ENCODE measurements at places on chromosomes 4 and X.

GRCh38 chr4:157674699-157675098 is 454.2 kb downstream of the GRIA2 start:
- no peak for DNase-seq

DNA sequence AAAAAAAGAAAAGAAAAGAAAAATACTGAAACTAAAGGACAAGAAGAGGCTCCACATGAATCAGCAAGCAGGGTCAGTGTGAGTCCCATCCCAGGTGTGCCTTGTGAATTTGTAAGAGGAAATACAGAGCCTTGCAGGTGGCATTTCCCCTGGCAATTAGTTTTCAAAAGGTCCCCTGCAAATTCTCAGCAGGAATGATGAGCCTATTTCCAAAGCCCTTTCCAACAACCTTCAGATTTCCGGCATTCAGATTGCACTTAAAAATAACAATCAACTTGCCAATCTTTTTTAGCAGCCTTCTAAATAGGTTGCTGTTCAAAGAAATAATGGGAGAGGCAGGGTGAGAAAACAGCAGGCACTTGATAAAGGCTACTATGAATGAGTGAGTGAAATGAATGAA is 66.4 kb upstream of the OR13H1 start:
- DNase-seq = no peak

GRCh38 chrX:134604701-134605311 is 53.5 kb downstream of the PLAC1 start:
- DNase-seq = no peak

- DNase-seq = no peak
These were observed 50.7 kb downstream of the ANTXR2 start for GRCh38 chr4:80022282-80022681.

DNA sequence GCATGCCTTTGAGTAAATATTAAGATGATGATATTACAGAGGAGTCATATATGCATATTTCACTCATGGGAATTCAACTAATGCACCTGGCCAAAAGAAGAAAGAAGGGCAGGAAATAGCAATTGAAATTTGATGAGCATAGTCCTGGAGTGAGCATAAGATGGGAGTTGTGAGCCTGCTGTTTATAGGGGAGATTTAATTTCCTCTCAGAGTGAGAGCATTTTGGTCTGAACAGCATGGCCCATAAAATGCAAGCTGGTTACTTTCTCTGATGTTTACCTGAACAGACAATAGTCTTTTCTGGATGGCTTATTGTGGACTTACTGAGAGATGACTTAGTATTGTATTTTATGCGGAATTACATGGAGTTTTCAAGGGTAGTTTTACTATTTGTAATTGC is 53.6 kb downstream of the FHIP1A start:
- DNase-seq = no peak

GRCh38 chr4:170805352-170805751 is 715.6 kb upstream of the AADAT start:
- no peak for DNase-seq

- no peak for DNase-seq
These were observed 27.1 kb downstream of the RAPGEF2 start for GRCh38 chr4:159129814-159130550.

DNA sequence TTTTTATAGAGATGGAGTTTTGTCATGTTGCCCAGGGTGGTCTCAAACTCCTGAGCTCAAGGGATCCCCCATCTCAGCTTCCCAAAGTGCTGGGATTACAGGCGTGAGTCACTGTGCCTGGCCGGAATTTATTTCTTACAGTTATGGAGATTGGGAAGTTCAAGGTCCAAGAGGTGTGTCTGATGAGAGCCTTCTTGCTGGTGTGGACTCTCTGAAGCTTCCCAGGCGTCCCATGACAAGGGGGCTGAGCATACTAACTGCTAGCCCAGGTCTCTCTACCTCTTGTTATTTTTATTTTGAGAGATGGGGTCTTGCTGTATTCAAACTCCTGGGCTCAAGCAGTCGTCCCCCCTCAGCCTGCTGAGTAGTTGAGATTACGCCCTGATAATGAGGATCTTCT is 2.9 kb upstream of the NSD2 start:
- no peak for DNase-seq

DNA sequence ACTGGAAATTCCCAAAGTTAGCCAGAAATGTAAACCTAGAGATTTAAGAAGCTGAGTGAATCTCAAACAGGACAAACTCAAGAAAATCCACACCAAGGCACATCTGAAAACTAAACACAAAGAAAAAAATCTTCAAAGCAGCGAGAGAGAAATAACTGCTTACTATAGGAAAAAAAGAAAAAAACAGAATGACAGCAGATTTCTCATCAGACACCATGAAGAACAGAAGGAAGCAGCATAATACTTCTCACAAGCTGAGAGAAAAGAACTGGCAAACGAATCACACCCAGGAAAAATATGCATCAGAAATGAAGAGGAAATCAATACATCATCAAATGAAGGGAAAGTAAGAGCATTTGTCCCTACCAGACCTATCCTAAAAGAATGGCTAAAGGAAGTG is 236.3 kb upstream of the ADAMTS3 start:
- DNase-seq = no peak

DNA sequence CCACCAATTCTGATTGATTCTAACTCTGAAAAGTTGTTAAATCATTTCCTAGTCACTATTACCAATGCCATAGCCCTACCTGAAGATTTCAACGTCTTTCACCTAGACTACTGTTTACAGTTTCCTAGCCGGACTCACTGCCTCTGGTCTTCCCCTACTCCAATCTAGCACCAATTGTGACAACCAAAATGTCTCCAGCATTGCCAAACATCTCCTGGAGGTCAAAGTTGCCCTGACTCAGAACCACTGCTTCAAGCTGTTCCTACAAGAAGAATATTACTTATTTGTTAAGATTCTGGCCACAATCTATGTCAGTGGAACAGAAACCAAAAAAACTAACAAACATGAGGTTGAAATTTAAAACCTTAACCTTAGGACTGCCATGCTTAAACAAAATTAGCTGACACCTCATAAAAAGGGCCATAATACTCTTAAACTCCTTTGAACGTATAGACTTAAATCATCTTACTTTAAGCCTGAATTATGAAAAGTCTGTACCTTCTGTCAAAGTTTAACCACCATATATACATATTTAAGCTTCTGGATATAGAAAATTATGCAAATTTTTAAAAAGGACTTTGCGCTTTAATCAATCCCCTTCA is 2.1 kb downstream of the PDS5A start:
- no peak for DNase-seq

GRCh38 chr4:1170976-1171310 is 1.4 kb downstream of the SPON2 start:
- no peak for DNase-seq

GRCh38 chr4:39587881-39588280 is 50.8 kb downstream of the SMIM14 start:
- no peak for DNase-seq

DNA sequence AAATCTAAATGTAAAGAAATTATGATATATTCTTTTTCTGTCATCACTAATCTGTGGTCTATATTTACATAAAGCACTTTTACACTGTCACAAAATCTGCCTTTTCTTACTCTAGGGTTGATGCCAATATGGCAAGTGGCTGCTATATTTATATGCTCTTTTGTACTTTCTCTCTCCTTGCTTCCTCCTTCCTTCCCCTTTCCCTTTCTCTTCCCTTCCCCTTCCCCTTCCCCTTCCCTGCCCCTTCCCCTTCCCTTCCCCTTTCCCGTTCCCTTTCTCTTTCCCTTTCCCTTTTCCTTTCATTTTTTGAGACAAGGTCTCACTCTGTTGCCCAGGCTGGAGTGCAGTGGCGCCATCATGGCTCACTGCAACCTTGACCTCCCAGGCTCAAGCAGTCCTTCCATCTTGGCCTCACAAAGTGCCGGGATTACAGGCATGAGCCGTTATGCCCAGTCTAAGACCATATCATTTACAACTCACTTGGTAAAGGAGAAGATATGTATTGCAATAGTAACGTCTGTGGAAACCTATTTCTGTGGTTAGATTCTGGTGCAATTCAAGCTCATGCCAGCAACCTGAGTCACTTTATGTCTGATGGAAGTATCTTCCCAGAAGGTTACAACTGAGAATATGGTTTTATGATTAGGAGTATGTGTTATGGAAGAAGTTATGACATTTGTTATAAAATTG is 13.9 kb upstream of the PLAC8 start:
- no peak for DNase-seq

DNA sequence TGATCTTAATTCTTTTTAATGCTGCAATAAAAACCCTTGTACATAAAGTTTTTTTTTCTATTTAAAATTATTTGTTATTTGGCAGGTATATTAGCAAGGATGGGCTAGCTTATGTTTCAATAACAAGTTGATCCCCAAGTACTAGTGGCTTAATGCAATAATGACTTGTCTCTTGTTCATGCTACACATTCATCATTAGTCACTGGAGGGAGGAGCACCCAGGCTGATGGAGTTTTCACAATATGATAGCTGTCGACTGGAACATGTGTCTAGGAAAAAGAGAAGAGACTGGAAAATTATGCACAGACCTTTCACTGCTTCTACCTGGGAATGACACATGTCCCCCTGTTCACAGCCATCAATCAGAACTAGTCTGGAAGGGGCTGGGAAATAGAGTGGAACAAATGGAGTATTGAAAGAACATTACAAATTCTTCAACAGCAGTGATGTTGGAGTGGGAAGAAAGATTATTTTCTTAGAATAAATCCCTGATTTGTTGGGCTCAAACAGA is 387.9 kb upstream of the RPS6KA3 start:
- no peak for DNase-seq

- no peak for DNase-seq
These were observed 152.3 kb upstream of the MAD2L1 start for GRCh38 chr4:120218981-120219380.

DNA sequence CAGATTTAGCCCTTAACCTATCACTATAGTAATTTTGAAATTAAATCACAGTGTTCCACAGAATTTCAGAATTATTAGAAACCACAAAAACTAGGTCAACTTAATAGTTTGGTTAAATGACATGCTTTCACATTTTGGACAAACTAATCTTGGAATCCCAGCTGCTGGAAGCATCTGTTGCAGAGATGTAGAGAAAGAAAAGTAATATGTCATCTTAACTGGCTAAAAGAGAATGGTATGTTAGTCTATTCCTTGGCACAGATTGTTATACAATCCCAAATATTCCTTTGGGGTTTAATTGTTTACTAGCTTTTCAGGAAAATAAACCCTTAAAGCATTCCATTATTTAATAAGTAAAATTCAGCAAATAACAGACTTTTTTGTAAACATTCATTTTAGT is 519.9 kb downstream of the IL15 start:
- DNase-seq = no peak

DNA sequence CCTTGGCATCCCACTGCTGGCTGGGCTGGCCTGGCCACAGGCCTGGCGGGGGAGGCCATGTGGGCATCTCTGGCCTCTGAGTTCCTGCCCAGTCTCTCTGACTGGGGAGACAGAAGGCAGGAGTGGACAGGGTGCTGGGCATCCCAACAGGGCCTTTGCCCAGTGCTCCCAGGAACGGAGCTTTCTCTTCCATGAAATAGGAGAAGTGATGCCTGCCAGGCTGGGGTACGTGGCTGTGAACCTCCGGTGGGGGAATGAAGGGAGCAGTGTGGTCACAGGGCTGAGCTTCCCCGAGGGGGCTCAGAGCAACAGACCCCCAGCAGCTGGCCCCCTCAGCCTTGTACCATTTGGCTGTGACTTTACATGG is 40.4 kb upstream of the HMX1 start:
- no peak for DNase-seq

GRCh38 chr4:81758574-81759264 is 287.0 kb upstream of the RASGEF1B start:
- DNase-seq = no peak

GRCh38 chrX:139881130-139881529 is 51.7 kb downstream of the ATP11C start:
- DNase-seq = no peak

- DNase-seq = no peak
These were observed 17.8 kb downstream of the MFAP3L start for GRCh38 chr4:170008371-170008770.

DNA sequence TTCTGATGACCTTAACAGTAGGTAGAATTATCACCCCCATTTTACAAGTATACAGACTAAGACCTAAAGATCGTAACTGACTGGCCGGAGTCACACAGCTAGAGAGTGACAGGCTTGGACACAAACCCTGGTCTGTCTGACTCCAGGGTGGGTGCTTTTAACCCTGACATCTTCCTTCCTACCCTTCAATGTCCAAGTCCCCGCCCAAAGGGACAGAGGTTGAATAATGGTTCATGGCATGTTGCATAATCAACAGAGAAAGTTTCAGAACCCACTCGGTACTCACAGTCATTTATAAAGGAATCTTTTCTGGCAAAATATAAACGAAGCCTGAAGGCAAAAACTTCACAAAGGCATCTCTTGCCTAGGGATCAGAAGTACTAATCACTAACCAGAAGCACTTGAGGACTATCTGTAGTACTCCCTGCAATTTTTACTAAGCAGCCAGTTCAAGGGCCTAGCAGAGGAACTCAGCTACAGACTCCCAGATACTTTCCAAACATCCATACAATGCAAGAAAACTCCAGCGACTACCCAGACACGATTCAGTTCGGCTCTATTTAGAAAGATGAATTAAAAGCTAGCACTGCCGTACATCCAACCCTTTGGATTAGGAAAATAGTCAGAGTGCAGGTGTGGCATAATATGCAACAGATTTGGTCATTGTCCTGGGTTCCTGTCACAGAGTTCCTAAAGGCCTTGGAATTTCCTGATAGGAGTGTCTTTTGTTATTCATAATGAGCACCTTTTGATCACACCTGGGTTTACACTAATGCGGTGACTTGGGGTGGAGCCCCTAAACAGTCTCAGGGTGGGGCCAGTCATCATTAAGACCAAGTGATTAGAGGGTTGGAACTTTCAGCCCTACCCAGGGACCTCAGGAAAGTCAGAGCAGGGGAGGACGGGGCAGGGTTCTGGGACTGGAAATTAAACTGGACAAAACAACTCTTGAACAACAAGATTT is 44.0 kb downstream of the RELL1 start:
- DNase-seq = no peak

- DNase-seq = no peak
These were observed 6.5 kb upstream of the PAQR3 start for GRCh38 chr4:78945651-78946179.

GRCh38 chrX:129525896-129526295 is 2.6 kb upstream of the SMARCA1 start:
- DNase-seq = no peak

DNA sequence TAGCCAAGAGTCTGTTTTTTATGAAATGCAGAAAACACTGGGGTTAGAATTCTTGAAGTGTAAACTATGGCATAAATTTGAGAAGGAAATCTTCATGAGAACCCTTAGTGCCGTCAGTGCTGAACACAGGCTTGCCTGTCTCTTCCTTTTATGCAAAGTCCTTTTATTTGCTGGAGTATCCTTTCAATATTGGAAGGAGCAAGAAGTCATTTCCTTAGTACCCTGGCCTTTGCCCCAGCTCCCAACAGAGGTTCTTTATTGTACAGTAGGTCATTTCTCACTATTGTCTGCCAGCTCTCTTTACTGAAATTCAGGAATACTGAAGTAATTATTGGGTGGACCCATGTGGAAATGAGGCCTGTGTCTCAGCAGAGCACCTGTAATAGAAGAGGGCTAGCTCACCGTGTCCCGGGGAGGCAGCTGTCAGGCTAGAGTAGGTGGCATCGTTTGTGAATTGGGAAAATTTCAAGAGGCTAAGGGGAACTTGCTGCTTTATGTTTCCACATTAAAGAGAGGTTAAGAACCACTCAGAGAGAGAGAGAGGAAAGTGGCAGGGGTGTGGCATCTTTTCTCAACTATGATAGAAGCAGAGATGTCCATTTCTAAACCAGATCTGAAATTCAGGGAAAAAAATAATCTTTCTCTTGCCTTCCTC is 8.7 kb downstream of the FHDC1 start:
- DNase-seq = no peak

GRCh38 chr4:10023050-10023419 is 1.7 kb upstream of the SLC2A9 start:
- DNase-seq = no peak

Data from activated CD8-positive, alpha-beta memory T cell treated with anti-CD3 and anti-CD28 coated beads for 4 hours (primary cell).